ENCODE measurements at places on chromosomes 3 and 15. TPM values are rescaled to one million over a fixed set of nuclear protein-coding genes. Genes with fewer than 3 reads are reported as not detected.

GRCh38 chr15:70240082-70240481 lies 142.4 kb upstream of the TLE3 start:
- DNase-seq, result no peak

- DNase-seq, result no peak
These were observed 719.4 kb upstream of the CFAP20DC start for GRCh38 chr3:59769127-59769750.

OXSR1 gene
- total RNA-seq, result 36.6 TPM

TMC3 gene
- not detected for total RNA-seq

Measured in pulmonary artery endothelial cell (primary cell).